ENCODE measurements at places on chromosomes 1 and 21. TPM values are rescaled to one million over a fixed set of nuclear protein-coding genes. Genes with fewer than 3 reads are reported as not detected.

DNA sequence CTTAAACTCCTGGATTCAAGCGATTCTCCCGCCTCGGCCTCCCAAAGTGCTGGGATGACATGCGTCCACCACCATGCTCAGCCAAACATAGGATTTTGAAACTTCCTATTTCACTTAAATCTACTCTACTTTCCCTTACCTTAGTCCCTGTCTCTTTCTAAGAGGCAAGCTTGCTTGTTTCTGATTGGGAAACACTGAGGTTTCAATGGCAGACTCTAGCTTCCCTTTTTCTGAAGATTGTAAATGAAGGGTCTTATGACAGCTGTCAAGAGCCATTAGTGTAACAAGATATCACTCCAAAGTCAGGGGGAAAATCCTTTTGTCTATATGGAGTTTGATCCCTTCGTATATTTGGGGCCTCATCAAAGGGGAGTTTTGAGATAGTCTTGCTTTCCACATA, 23.5 kb upstream of the LMO4 start:
- DNase-seq: no peak

DNA sequence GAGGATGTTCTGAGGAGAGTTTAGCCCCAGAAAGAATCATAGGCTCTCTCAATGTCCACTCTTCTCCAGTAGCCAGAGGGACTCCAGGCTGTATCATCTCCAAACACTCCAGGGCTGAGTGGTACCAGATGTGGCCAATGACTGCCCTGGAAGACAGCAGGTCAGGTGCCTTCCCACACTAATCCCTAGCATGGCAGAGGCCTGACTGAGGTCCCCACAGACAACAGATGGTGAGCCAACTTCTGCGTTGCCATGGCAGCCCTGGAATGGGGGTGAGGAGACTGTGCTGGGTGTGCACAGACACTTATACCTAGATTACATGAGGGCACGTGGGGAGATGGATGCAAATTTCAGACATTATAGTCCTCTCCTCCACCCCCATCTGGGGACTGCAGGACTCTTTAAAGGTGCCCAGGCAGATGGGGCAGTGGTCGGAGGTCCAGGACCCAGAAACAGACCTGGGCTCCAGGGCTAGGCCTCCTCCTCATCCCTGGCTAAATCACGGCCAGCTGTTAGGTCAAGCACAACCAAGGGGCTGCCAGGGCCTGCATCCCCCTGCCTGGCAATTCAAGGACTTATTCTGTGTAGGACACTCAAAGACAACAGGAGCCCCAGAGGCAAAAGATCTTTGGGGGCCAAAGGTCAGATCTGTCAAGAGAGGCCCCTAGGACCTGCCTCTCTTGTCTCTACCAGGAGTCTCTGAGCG, 42.9 kb downstream of the CAMK2N1 start:
- no peak for DNase-seq

GRCh38 chr21:42156690-42157605, 62.0 kb upstream of the ABCG1 start:
- peak; percentile 3 for DNase-seq

- DNase-seq: peak; percentile 60
These were observed 739 bp downstream of the SMG5 start for GRCh38 chr1:156281693-156282478.

GRCh38 chr21:44375761-44376241, 22.4 kb downstream of the TRPM2 start:
- DNase-seq: no peak

GRCh38 chr1:242083742-242084141, 84.8 kb upstream of the MAP1LC3C start:
- no peak for DNase-seq

DNA sequence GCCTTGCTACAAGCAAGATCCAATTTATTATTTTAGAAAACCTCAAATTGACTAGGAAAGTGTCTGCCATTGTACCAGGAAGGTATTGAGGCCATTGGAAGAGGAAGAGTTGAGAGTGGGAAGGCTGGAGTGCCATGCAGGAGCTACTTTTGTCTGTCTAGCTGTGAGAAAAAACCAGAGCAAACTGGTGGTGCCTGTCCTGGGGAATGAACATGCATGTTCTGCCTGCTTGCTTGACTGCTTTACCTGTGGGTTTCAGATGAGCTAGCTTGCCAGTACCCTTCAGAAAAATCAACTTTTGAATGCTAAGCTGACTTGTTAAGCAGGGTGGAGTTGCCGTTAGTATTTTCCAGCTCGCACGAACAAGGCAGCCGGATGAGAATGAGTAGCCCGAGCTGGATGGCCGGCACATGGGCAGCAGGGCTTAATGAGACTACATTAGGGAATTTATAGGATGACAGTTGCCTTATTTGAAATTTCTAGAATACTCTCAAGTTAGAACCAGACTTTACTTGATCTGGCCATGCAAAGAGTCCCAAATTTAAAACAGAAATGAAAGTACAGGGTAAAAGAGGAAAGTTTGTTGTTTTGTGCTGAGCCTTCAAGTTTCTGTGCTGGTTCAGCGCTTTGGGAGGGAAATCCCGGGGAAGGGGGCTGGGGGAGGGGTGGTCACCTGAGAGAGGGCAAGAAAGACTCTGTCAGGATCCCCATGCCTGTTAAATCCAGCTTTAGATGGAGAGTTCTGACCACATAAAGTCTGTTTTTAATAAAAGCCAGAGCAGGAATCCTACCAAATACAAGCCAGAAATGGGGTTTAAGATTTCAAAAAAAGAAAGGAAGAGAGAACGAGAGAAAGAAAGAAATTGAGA, 29.6 kb upstream of the C1orf105 start:
- no peak for DNase-seq

- DNase-seq: no peak
These were observed 5.7 kb downstream of the IL23R start for GRCh38 chr1:67171978-67172377.

- no peak for DNase-seq
These were observed 43.4 kb downstream of the TGFBR3 start for GRCh38 chr1:91842563-91842962.

The MYBPH gene
- not detected for total RNA-seq

The FAM110D gene
- total RNA-seq: not detected

The MATN1 gene
- not detected for total RNA-seq

The S100A14 gene
- total RNA-seq: 0.46 TPM

The MAB21L3 gene
- total RNA-seq: not detected
